ENCODE measurements at places on chromosomes 2 and 18.

- no peak for DNase-seq
These were observed 15.5 kb upstream of the ACVR1 start for GRCh38 chr2:157891643-157892041.

- no peak for DNase-seq
These were observed 448.9 kb downstream of the NBAS start for GRCh38 chr2:15112216-15112615.

DNA sequence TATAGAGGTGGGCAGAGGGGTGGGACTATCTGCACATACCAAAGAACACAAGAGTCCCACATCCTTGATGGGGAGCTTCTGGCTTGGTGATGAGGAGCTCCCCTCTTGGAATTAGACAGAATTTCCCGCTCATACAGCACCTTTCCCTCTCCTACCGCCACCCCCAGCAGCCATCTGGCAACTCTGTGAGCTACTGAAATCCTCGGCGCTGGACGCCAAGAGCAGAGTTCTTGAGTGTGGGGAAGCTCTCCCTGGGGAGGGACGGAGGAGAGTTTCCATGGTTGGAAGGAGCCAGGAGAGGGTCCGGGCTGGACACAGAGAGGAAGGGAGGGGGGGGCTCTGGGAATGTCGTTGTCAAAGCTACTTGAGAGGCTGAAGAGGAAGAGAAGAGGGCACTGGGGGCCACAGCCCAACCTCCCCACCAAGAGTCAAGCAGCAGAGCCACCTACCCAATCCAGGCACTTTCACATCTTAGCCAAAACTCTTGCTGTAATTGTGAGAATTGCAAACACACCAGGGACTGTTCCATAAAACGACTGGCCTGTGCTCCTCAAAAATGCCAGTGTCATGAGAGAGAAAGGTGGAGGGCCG, 89.4 kb upstream of the MCFD2 start:
- DNase-seq: no peak

DNA sequence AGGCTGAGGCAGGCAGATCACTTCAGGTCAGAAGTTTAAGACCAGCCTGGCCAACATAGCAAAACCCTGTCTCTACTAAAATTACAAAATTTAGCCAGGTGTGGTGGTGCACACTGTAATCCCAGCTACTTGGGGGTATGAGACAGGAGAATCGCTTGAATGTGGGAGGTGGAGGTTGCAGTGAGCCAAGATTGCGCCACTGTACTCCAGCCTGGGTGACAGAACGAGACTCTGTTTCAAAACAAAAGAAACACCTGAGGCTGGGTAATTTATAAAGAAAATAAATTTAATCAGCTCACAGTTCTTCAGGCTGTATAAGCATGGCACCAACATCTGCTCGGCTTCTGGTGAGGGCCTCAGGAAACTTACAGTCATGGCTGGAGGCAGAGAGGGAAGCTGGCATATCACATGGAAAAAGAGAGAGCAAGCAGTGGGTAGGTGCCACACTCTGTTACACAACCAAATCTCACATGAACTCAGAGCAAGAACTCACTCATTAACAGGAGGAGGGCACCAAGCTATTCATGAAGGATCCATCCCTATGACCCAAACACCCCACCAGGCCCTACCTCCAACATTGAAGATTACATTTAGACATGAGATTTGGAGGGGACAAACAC, 244.1 kb upstream of the RBBP8 start:
- DNase-seq: no peak

DNA sequence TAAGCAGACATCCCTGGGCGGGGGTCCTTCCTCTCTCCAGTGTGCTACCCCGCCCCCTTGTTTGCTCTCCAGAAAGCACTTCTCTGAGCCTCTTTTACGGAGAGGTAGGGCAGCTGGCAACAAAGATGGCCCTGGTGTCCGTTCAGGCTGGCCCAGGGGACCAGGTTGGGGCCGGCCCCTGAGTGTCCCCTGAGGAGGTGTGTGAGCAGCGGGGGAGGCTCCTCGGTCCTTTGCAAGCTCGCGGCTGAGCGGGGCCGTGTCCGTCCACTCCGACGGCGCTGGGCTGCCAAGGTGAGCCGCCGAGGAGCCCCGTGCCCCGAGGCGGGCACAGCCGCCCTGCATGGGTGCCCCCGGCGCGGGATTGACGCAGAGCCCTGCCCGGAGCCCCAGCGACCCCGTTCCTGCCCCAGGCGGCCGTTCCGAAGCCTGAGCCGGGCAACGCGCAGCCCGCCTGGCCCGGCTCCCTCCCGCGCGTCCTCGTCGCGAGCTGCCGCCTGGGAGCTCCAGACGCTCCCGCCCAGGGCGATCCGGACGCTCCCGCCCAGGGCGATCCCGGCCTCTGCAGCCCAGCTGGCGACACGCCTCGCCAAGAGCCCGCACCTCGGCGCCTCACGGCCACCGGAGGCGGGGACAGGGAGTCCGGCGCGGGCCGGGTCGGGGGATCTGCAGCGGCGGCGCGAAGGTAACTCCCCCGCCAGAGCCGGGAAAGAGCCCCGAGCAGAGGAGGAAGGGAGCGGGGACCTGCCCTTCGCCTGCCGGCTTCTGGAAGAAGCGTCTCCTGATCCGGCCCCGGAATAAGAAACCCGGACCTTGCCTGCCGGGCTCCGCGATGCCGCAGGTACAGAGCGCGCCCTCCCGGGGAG, at the start of gene PROKR1:
Gene PROKR1 (plus strand): TSS at position 569 of the 863 bp plus-strand sequence. CDS start 2,243 bp downstream, outside the sequence.
- peak; percentile 84 for DNase-seq

DNA sequence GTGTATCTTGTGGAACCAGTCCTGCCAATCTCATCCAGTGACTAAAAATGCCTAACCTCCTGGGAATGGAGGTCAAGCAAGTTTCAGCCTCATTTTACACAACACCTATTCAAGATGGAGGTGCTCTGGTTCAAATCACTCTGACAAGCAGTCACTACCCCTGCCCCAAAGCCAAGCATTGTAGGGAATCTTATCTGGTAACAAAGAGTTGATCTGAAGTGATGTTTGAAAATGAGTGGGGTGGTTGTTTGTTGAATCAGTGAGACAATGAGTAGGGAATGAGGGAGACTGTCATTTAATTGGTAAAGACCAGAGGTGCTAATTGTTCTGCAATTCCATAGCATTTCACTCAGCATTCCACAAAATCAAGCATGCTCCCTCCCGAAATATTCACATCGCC, 132.0 kb downstream of the RND3 start:
- no peak for DNase-seq

GRCh38 chr2:219689676-219690628, 62.5 kb downstream of the SLC4A3 start:
- peak; percentile 74 for DNase-seq

DNA sequence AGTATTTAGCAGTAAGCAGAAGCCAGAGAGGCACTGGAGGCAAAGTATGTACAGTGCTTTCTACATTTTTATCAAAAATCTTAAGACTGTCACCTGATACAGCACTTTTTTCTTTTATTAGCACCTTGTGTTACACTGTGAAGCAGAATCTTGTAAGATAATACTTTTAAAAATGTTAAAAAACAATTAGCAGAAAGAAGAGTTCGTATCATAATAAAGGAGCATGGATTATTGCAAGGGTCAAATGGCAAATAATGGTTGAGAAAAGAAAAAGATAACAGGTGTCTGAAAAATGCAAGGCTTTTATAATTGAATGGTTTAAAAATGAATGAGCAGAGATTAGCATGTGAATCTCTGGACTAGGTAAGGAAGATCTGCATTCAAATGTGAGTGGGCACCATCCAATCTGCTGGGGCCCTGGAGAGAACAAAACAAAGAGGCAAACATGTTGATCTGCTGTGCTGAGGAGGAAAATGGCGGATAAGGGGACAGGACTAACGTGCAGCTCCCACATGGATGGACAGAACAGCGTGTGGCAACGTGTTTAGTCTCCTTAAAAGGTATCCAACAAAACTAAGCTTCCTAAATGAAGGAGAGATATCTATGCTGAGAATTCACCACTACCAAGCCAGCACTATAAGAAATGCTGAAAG, 9.5 kb downstream of the CEBPZOS start:
- DNase-seq: no peak

DNA sequence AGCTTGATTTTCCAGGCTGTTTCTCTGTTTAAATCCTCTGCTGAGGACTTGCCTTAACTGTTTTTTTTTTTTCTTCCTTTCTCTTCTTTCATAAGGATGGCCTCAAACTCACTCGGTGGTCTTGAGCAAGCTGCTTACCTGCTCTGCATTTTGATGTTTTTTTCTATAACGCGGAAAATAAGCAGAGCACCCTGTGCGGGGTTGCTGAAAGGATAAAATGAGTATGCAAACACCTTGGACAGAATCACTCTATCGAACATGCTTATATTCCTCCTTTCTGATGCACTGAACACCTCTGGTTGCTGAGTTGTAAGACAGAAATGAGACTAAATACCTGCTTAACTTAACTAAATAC, 41.1 kb upstream of the DSC1 start:
- DNase-seq: no peak

DNA sequence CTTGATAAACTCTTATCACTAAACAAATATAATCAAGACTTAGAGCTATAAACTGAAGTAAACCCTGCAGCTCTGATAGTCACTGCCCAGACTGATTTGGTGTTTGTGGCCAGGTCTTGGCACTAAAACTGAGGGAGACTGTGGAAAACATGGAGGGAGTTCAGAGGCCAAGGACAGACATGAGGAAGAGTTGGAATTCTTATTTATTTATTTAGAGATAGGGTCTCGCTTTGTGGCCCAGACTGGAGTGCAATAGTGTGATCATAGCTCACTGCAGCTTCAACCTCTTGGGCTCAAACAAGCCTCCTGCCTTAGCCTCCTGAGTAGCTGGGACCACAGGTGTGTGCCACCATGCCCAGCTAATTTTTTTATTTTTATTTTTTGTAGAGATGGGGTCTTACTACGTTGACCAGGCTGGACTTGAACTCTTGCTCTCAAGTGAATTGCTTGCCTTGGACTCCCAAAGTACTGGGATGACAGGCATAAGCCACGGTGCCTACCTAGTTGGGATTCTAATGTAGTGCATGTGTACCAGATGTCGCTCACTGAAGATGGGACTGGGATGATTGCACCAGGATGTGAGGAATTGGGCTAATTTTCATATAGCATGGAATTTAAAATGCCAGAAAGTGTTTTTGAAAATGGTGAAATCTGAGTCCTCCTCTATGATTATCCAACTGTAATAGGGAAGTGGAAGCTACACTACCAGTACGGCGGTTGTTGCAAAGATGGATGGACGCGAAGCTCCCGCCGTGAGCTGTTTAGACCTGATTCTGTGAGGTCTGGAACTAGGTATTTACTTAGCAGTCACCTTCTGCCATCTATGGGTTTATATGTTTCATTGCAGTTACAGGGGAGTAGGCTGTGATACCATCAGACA, 52.7 kb upstream of the CTLA4 start:
- peak; percentile 56 for DNase-seq

GRCh38 chr2:237626813-237627440, 460 bp upstream of the LRRFIP1 start:
- no peak for DNase-seq

DNA sequence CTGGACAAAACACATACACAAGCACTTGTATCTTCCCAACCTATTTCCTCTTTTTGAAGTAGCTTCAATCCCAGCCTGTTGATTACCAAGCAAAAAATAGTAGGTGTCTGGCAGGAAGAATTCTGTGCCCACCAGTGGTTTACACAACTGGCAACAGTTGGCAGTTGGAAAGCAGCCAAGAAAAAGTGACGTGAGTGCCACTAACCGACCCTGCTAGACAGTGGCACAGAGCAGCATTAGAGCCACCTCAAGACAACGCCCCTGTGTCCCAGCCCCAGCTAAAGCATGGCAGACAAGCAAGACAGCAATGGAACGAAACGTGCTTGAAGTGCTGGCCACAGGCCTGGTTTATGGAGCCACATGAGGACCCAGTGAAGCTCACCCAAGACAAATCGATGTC, 379.6 kb downstream of the FBXO15 start:
- DNase-seq: no peak

GRCh38 chr2:241944821-241945220, 75.3 kb downstream of the RTP5 start:
- no peak for DNase-seq

- DNase-seq: no peak
These were observed 176.6 kb downstream of the GFPT1 start for GRCh38 chr2:69210385-69210784.

DNA sequence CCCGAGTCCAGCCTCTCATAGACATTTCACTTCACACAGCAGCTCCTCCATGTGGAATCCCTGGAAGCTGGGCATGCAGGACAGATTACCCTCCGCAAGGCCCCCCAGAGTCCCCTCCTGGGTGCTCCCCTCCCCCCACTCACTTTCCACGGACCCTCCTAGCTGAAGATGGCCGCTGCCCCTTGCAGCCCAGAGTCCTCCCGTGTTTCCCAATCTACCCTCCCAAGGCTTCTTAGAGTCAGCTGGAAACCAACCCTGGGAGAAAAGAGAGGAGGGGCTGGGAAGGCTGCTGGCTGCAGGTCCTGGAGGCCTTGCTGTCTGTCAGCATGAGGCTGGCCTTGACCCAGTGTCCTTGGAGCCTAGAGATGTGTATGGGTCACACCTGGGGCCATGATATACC, 49.0 kb upstream of the HAAO start:
- no peak for DNase-seq

- DNase-seq: no peak
These were observed 71.7 kb downstream of the SMAD7 start for GRCh38 chr18:48879008-48879431.

GRCh38 chr2:238457927-238458324, 31.2 kb downstream of the ASB1 start:
- DNase-seq: no peak

GRCh38 chr2:161423421-161424393, 7.6 kb downstream of the TBR1 start:
- DNase-seq: no peak

DNA sequence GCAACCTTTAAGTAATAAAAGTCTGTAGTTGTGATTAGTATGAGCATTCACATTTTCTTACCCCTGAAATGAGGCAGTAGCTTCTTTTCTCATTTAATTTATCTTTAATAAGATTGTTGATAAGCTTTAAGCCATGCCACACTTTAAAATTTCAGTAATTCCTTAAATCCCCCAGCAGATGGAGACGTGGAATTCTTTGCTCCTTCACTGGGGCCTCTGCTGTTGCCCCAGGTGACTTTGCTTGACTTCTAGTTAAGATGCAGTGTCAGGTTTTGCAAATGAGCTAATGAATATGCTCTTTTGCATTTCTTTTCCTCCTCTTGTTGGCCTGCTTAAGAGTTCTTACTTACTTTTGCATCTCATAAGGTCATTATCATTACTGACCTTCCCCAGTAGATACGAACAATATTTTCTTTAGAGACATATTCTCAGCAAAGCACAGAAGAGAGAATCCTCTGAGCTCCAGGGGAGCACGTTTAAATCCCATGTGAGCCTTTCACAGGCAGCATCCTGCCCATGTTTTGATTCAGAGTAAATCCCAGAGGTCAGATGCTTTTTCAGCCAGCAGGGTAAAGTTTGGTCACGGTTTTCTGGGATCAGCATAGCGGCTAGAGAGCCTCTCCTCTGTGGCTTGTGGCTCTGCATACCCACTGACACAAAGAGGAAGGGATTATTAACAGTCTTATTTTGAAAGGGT, 222.9 kb downstream of the PTPRM start:
- peak; percentile 76 for DNase-seq

All from NCI-H1417 (cell line).